ENCODE measurements at places on chromosomes 16 and 17.

GRCh38 chr17:79651266-79651665, 40.4 kb upstream of the RBFOX3 start:
- DNase-seq, result no peak

GRCh38 chr17:49452661-49453060, 38.0 kb upstream of the PHB1 start:
- DNase-seq, result no peak

DNA sequence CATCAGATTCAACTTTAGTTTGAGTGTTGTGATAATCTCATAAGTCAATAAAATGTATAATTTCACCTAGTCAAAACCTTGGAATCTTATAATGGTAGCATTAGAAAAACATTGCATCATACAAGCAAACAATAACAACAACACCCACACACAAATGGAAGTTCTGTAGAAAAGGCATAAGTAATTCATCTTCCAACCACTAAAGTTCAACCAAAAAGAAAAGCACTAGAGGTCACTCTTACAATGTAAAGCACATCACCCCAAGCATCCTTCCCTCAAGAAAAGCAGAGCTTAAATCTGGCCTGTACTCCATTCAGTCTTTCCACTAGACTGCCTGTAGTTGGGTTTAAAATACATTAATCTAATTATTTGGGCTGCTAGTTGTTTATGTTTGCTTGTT, 1.8 kb downstream of the CNTNAP4 start:
- no peak for DNase-seq

DNA sequence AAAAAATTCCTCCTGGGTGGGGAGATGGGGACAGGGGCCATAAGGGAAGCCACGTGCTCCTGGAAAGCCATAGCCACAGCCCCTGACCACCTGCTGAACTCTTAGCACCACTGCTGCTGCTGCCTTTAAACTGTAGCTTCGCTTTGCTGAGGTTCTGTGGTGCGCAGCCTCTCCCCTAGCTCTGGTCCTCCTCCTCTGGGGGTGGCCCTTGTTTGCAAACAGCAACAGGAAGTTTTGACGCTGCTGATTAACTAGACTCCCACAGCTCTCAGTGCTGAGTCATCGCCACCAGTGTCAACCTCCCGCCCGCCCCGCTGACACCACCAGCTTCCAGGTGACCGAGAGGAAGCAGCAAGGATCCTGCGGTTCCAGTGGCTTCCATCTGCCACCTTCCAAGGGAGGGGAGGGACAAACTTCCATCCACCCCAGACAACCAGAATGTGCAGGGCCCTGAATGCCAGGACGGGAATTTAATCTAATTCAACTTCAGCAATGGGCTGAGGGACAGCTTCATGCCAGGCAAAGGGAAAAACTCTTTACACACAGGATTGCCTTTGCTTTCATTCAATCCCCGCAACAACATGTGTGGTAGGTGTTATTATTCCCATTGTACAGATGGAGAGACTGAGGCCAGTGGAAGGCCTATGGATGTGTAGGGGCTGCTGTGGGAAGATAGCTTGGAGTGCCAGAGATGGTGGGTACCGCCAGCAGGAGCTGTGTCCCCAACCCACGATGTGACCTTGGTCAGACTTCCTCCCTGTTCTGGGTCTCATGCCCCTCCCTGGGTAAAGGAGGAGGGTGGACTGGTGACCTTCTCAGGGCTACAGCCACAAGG, 8.1 kb upstream of the KIFC3 start:
- peak; percentile 97 for DNase-seq

GRCh38 chr17:50631908-50632571, 2.6 kb upstream of the ABCC3 start:
- no peak for DNase-seq

DNA sequence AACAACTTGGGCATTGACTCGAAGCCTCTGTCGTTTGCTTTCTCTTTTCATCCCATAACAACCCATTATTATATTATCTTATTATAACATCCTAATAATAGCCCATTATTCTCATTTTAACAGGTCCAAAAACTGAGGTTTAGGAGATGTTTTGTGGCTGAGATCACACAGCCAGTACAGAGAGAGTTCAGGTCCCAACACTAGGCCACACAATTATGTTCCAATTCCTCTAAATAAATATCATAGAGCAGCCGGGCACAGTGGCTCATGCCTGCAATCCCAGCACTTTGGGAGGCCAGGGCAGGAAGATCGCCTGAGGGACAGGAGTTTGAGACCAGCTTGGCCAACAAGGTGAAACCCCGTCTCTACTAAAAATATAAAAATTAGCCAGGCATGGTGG, 40.3 kb upstream of the KIFC3 start:
- DNase-seq, result no peak

DNA sequence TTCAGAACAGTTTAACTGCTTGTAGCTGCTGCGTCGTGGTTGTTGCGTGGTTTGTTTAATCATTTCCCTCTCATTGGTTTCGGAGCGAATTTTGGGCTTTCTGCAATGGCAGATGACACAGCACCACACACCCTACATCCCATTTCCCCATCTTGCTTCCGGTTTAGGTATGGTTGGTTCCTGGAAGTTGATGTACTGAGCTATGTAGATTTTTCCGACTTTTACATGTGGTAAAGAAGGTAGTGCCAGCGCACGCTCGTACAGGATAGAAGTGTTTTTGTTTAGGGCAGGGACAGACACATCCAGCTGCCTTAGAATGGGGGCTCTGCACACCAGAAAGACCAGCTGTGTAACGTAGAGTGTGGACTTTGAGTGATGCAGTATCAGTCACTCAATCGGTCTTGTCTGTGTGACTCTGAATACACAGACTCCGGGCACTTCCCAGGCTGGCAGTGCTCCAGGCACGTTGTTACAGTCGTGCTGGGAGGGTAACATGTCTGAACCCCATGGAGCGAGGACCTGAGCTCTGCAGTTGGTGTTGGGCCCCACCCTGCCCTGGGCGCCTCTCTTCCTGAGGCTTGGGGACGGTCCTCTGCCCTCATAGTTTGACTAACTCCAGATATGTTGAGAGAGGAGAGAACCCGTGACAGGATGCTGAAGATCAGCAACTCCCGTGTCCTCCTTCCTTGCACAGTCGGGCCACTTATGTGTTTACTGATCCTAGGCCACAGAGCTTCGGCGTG, 172.0 kb upstream of the CHMP6 start:
- no peak for DNase-seq

DNA sequence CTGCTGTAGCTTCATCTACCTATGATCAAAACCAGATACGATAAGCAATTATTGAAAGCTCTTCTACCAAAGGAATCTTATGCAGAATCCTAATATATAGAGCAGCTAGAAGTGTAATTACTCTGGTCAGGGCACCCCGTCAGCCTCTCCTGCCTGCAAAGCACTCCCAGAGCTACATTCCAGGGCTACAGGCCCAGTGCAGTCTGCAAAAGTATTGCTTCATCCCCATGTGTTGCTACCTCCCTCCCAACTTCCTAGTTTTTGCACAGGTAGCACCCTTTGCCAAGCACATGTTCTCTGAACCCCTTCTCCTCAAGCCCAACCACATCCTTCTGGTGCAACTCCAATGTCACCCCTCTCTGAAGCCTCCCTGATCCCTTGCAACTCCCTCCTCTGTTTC, 7.0 kb downstream of the CES5A start:
- no peak for DNase-seq

DNA sequence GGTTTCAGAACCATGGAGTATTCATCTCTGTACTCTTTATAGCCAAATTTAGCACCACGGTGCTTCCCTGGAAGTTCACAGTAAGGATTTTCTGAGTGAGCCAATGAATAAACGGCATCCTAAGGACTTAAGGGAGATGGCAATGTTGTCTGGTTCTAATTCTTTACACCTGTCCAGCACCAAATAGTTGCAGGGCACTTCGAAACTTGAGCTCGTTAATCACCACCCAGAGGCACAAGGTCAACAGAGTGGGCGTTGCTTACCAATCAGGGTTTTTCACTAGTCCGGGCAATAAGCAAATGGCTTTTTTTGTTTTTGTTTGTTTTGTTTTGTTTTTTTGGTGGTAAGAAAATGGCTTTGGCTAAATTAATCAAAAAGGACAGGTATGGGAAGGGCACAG, 28.2 kb upstream of the TMEM220 start:
- no peak for DNase-seq

- DNase-seq, result no peak
Observed at GRCh38 chr17:38341035-38341721, 2.6 kb downstream of the GPR179 start.

GRCh38 chr17:3835410-3836229, 10.4 kb downstream of the NCBP3 start:
- no peak for DNase-seq

DNA sequence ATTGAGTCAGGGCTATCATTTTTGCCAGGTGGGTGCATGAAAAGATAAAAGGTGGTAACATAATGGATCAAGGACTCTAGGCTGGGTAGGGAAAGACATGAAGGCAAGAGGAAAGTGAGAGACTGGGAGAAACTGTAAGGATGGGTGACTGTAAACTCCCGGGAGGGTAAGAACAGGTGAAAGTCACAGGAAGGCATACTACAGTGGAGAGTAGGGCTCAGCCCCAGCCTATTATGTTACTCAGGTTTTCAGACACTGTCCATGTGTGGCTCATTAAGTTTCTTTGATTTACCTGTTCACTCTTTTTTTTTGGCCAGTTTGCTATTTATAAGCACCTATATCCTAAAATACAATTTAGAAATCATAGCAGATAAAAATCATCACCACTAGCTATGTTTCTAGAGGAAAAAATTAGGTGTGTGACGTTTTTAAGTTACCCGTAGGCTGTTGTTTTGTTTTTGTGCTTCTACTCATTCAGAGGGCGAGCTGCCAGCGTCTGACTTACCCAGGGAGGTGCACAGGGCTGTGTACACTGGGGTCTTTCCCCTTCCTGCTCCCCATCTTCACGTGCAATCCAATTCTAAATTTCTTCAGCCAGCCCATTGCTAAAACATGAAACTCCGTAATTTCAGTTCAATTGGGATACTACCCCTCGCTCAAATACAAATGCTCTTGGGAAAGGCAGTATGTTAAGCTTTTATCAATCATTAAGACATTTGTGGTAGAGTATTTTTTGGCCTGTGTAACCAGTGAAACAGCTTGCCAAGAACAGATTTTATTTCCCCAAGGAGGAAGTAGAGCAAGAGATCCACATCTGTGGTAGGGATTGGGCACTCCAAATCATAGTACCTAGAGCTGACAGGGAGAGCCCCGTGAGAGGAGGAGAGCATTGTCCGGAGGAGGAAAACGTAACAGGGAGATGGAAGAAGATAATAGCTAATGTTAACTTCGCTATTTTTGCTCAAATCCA, 21.7 kb upstream of the VWA3A start:
- DNase-seq, result no peak

DNA sequence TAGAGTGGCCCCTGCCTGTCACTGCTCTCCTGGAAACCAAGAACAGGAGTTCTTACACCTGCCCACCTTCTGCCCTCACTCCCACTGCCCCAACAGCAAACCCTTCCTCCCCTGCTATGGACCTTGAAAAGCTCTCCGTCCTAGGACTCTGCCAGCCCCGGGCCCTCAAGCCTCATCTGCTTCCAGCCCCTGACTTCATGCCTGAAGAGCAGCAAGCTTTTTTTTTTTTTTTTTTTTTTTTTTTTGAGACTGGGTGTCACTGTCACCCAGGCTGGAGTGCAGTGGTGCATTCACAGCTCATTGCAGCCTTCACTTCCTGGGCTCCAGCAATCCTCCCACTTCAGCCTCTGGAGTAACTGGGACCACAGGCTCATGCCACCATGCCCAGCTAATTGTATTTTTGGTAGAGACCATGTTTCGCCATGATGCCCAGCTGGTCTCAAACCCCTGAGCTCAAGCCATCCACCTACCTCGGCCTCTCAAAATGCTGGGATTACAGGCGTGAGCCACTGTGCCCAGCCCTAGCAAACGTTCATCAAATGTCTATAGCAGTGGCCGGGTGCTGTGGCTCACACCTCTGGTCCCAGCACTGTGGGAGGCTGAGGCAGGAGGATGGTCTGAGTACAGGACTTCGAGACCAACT, 16.9 kb downstream of the CARHSP1 start:
- DNase-seq, result no peak

GRCh38 chr16:55566432-55567175, at the start of gene CAPNS2:
Gene CAPNS2, plus strand, starts transcription at chr16:55566684. Its CDS starts 73 bp downstream, at chr16:55566757.
- no peak for DNase-seq

- DNase-seq, result no peak
Observed at GRCh38 chr16:7914748-7915147, 582.1 kb downstream of the RBFOX1 start.

DNA sequence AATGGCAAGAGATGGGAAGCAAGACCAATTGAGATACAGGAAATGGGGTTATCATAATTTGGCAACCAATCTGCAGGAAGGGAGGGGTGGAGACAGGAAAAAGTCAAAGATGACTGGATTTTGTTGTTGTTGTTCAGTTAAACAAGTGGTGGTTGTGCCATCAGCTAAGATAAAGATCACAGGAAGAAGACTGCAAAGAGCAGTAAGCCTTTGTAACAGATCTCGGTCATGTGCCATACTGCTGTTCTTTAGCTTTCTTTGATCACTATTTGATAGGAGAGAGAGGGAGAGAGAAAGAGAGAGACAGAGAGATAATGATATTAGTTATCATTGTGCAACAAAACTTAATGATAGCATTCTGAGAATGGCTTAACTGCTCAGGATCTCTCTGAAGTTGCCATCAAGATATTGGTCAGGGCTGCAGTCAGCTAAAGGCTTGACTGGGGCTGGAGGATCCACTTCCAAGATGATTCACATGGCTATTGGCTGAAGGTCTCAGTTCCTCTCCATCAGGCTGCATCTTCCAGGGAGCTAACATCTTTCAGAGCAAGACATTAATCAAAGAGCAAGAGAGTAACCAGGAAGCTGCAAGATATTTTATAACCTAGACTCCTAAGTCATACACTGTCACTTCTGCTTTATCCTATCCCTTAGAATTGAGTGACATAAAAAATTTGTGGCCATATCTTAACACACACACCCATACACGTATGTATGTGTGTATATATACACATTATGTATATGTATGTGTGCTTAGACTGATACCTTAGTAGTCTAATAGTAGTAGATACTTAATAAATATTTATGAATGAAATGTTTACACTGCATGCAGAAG, 405.0 kb downstream of the SHISA9 start:
- DNase-seq, result no peak

- DNase-seq, result no peak
Observed at GRCh38 chr16:1306334-1306733, 3.1 kb upstream of the UBE2I start.

DNA sequence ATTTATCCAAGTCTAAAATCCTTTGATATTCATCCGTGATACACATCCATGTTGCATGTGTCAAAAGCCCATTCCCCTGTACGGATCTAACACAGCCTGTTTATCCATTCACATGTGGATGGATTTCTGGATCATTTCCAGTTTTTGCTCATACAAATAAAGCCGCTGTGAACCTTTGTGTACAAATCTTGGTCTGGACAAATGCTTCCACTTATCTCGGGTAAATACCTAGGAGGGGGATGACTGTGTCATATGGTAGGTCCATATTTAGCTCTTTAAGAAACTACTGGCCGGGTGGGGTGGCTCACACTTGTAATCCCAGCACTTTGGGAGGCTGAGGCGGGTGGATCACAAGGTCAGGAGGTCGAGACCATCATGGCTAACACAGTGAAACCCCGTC, 6.3 kb upstream of the TBCD start:
- no peak for DNase-seq

GRCh38 chr16:24204150-24204665, 51.9 kb upstream of the CACNG3 start:
- DNase-seq, result no peak

DNA sequence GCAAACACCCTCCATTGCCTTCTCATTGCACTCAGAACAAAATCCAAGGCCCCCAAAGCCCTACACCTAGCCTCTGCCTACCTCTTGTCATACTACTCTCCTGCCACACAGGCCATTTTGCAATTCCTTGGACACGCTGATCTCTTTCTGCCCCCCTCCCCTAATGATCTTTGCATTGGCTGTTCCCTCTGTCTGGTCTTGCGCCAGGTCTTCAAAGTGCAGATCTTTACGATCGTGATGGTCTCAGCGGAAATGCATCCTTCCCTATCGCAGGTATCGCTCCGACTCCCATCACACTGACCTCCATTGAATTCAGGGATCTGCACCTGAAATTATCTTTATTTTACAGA, 777 bp upstream of the MOSMO start:
- no peak for DNase-seq
